ENCODE measurements at places on chromosomes 4 and X. TPM values are rescaled to one million over a fixed set of nuclear protein-coding genes. Genes with fewer than 3 reads are reported as not detected.

CENPVL1 gene
- total RNA-seq = not detected

DNA sequence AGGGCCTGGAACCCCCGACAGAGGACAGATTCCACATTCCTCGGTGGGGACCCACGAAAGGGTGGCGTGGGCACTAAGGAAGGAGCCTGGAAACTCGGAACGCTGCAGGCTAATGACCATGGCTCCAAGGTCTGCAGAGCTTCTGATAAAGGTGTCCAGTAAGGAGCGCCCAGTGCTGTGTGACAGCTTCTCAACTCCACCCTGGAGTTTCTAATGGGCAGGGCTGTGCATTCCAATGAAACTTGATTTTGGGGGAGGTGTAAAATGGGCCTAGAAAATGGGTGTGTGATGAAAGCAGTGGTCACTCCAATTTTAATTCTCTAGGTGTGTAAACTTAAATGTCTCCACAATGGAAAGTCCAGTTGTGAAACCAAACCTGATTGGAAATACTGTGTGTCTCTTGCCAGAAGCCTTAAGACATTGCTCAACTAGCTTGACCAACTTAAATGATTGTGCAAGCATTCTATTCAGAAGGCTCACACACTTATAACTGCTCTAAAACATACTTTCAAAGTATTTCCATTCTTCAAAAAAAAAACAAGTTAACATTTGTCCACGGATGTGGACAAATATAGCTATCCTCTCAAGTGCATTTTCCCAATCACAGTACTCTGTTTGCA is 52.1 kb downstream of the XAGE2 start:
- DNase-seq = no peak

DNA sequence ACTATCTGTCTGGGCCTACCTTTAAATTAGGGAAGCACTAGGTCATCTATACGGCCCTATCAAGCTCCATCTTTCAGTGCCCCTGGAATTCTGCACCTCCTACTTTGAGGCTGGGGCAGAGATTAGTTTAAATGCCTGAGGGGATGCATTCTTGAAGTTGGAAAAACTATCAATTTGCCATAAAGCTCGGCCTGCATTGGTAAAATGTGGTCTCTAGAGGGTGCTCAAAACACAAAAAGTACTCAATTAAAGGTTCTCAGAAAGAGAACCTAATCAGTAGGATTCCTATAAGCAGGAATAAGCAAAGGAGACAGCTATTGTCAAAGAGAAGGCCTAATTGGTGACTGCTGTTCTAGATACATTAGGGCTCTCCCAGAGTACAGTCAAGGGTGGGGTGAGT is 111.7 kb downstream of the AMER1 start:
- no peak for DNase-seq

DNA sequence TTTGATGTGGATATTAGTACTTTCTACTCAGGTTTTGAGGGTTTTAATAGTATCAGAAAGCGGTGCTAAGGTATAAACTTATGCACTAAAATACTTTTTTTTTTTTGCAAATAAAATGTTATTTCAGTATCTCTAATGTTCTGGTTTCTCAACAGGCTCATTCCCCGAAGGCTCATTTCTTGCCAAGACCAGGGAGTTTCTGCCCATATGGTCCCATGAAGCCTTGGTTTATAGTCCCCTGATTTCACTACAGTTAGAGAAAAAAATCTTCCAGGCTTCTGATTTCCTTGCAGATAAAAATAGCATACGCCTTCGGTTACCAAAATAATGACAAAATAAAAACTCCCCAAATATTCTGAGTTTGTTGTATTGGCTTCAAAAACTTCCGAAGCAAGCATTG is 814.2 kb upstream of the PABPC4L start:
- no peak for DNase-seq

Measured in psoas muscle (tissue), 8 donors.